ENCODE measurements at places on chromosomes 11 and 22.

DNA sequence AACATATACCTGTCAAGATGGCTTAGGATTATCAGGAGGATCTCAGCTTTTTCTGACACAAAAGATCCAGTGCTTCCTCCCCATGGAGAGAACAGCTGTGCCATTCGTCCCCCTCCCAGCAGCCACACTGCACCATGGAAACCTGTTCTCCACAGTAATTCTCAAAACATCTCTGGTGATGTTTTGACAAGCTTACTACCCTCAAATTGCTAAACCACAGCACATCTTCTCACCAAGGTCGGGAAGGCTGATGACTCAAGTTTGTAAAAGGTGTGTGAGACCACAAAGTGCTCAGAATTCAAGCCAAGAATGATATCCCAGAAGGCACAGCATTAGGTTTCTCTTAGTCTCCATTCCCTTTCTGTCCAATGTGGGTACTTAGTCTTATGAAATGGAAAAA, 3.9 kb upstream of the RAB38 start:
- no peak for DNase-seq

GRCh38 chr11:135006800-135007199, 594.8 kb upstream of the B3GAT1 start:
- no peak for DNase-seq

DNA sequence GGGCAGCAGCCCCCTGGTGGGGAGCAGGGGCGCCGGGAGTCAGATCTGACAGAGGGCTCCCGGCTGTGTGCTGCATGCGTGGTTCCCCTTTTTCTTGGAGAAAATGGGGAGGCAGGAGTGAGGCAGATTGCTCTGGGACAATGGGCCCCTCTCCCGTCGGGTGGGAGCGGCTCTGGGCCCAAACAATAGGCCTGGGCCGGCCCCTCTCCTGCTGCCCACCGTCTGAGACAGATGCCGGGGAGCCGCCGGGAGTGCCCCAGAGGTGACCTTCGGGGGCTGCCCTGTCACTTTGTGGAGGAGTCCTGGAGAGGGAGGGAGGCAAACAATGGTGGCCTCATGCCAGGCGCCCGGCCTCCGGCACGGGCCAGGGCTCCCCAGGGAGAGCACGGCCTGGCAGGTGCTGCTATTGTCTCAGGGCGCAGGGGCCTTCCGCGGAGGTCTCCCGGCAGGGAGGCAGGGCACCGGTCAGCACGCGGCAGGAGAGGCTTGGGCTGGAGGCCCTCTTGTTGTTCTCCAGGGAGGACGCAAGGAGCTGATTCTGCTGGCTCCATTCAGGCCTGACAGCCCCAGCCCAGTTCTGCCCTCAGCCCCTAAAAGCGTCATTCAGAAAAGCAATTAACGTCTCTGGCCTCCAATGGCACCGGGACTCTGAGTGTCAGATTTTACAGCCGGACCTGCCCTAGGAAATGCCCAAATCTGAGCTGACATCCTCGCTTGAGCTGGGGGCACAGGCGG, 44.8 kb downstream of the SMIM38 start:
- DNase-seq = no peak

DNA sequence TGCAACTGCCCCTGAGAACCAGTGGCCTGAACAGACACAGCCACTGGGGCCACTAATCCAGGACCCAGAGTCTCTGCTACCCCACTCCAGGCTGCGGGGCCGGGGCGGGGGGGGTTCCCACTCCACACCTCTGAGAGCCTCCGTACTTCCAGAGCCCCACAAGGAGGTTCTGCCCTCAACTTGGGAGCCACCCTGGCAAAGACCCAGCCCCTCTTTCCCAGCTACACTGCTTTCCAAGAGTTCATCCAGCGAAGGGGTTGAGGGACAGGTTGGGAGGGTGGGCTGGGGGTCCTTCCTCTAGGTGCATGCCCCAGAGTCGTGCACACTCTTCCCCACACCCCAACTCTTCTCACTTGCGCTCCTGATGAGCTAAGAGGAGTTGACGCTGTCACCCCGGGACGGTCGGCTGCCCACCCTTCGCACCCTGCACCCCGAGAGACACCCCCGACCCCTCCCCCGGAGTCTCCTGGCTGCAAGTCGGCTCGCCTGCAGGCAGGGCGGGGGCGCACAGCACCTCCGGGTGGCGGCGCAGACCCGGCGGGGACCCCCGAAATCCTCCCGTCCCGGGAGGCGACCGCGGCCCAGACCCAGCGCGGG, 531 bp downstream of the RAB3IL1 start:
- DNase-seq = no peak

- no peak for DNase-seq
Observed at GRCh38 chr11:46485856-46486443, 94.4 kb upstream of the CHRM4 start.

DNA sequence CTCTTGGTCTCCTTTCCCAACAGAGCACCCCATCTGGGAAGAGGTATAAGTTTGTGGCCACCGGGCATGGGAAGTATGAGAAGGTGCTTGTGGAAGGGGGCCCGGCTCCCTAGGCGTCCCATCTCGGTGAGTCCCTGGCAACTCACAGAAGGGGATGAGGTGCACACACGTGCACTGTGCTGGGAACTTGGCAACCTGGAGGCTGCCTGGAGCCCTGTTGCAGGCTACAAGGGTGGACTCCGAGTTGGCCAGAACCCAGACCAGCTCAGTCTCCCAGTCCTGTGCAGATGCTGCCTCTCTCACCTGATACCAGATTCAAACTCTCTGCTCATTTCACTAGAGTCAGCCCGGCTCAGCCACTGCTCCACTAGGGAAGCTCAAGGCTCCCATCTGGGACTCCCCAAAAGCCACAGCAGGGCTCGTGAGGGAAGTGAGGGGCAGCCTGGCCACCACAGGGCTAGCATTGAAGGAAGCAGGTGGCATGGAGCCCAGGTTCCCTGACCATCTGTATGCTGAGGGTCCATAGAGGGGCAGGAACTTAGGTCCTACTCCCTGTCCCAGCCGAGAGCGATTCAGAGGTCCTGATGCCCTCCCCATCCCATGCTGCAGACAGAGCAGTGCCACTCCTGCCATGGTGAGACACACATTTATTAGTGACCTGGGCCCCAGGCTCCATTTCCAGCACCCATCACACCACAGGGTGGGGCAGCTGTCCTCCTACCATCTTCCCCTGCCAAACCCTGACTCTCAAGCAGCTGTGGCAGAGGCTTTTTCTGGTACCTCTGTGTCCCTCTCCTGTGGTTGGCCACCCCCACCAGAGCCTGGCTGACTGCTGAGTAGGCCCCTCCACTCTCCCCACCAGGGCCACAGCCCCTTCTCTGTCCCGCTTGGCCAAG, 4.0 kb downstream of the PRR33 start:
- no peak for DNase-seq

GRCh38 chr22:39215070-39215396, 29.7 kb downstream of the PDGFB start:
- no peak for DNase-seq

DNA sequence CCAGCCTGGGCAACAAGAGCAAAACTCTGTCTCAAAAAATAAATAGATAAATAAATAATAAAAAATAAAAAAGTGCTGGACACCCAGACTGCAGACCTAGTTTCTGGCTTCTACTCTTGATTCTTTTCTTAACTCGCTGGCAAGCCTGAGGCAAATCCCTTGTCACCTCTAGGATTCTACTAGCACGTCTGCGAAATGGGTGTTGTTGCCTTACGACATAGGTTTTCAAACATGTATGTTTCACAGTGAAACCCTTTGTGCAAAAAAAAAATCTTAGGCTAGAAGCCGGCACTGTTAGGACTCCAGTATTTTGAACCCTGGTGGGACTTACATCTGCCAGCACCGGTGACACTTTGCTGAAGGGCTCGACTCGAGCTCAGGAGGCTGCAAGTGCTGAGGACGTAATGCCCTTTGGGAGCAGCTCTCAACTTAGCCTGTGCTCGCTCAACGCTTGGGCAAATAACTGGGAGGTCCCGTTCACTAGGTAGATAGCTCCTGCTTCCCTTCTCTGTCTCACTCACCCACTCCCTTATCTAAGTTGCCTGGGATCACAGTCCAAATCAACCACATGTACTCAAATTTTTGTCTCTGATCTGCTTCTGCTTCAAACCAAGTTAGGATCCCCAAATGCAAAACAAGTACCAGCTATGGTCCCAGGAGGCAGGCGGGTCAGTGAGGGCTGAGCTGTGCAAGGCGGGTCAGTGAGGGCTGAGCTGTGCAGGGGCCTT, 34.7 kb upstream of the MYH9 start:
- DNase-seq = no peak

DNA sequence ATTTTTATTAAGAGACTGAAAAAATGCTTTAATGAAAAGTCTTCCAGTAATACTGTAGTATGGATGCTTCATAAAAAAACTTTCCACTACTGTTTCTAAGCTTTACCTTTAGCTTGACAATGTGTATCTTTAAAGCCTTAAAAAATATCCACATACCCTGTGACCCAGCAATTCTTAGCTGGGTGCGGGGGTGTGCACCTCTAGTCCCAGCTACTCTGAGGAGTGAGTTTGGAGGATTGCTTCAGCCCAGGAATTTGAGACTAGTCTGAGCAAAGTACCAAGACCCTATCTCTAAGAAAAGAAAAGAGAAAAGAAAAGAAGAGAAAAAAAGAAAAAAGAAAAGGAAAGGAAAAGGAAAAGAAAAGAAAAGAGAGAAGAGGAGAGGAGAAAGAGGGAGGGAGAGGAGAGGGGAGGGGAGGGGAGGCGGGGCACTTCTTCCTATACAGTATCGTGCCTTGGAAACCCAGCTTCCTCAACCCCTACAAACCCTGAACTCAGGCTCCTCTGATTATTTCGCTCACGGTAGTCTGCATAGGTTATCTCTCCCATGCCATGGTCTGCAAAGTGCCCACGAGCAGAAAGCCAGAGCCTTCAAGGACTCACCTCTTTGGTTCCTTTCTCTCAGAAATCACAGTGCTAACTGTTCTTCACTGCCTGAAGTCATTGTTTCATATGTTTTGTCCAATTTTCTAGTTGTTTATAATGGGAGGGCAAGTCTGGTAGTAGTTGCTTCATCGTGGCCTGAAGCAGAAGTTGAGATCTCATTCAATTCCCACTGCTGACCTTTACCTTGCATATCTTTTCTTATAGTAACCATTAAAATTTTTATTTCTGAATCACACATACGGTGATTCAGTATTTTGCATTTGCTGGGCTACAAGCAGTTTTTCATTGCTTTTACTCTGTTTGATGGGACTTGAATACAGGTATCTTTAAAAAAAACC, 82.2 kb downstream of the FAM83F start:
- no peak for DNase-seq

- no peak for DNase-seq
Observed at GRCh38 chr11:122071709-122072202, 44.3 kb downstream of the BLID start.

GRCh38 chr11:60077981-60078380, 10.5 kb upstream of the MS4A2 start:
- DNase-seq = no peak

DNA sequence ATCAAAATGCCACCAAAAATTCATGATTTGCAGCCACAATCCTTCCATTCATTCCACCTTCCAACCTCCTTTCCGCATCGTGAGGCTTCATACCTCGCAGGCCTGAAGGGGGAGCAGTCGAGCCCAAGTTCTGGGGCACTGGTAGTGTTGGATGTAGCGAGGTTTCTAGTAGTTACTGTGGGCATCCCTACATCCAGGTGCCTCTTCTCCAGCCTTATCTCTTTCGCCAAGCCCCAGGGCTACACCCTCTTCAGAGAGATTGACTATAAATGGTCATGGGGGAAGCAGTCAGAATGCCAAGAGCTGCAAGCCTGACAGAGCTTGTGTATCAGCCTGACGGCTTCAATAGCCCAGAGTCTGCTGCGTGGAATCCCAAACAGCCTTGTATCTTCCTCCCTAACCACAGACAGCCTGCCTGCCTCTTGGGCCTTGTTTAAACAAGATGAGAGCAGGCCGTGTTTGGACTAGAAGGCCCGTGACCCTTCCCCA, 28.9 kb downstream of the CLMP start:
- peak; percentile 13 for DNase-seq

DNA sequence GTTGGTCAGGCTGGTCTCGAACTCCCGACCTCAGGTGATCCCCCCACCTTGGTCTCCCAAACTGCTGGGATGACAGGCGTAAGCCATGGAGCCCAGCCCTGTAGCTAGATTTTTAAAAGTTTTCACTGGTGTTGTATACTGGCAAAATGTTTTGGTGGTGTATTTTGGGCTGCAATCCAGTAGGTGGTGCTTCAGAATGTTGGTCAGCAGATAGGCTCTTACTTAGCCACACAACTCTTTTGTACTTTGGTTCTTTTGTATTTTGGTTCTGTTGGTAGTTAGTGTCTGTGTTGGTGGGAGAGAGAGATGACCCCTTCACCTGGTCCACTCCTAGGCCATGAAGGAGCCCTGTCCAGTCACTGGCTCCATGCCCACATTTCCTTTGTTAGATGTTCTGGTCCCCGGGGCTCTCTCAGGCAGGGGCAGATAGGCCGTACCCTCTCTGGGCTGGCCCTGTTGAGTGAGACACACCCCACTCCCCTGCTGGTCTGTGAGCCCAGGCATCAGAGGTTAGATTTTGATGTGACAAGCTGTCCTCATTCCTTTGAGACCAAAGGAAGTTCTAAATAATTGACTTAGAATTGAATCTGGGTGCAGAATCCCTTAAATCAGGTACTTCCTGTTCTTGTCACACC, 123.8 kb downstream of the DDX10 start:
- DNase-seq = no peak

- no peak for DNase-seq
Observed at GRCh38 chr11:126634963-126635362, 279.5 kb downstream of the ST3GAL4 start.

GRCh38 chr22:43182118-43182517, 4.8 kb downstream of the TTLL12 start:
- no peak for DNase-seq

DNA sequence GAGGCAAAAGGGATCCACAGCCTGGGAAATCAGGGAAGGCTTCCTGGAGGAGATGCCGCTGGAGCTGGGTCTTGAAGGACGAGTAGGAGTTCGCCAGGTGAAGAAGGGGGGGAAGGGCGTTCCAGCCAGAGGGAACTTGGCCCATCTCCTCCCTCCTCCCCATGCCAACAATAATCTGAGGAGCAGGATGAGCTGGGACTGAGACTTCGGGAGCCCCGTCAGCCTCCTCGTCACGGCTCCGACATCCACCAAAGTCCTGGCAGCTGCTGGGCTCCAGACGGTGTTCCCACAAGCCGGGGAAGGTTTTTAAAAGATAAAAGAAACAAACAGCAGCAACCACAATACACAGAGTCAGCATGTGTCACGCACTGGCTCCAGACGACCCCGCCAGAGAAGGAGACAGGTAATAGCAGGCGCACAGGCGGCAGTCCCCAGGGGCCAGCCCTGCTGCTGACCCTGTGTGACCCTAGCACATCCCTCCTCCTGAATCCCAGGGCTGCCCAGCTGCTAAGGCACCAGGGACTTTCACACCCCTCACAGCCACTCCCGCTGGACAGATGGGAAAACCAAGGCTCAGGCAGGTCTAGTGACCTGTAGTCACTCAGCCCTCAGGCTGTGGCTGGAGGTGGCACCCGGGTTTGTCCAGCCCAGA, 37.3 kb downstream of the NUP50 start:
- no peak for DNase-seq

DNA sequence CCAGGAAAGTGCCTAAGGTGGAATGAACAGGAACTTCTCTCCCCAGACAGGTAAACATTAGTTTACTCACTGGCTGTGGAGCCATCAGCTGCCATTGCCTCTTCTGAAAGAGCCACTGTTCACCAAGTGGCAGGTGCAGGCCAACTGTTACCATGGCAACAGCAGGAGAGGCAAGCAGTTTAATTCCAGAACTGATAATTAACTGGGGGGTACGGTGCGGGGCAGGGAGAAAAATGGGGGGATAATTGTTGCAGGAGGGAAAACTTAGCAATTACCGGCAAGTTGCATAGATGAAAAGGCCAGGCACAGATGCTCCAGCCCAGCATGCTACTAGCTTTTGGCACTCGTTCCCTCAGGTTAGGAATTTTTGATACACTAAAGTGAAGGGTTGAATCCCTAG, 85.1 kb downstream of the TRIM44 start:
- DNase-seq = no peak

Measured in stimulated activated CD4-positive, alpha-beta T cell treated with anti-CD3 and anti-CD28 coated beads, Interleukin-4, amount 100 ng/mL, for 1 hour (primary cell).